ENCODE measurements at places on chromosomes 3 and 15.

DNA sequence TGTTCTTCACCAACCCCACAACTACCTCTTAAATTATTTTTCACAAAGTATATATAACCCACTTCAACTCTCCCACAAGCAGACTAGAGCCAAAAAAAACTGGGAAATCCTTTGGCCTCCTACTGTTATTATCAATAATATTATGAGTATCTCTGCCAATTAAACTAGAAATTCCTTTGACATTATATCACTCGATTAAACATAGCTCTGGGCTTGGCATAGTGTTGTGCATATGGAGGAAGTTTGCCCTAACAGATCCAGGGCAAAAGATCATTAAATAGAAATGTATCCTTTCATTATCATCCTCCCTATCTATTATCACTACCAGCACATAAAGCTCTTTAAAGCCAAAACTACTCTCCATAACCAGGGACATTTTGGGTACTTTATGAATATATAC, 74.9 kb downstream of the OSBPL10 start:
- DNase-seq = no peak

DNA sequence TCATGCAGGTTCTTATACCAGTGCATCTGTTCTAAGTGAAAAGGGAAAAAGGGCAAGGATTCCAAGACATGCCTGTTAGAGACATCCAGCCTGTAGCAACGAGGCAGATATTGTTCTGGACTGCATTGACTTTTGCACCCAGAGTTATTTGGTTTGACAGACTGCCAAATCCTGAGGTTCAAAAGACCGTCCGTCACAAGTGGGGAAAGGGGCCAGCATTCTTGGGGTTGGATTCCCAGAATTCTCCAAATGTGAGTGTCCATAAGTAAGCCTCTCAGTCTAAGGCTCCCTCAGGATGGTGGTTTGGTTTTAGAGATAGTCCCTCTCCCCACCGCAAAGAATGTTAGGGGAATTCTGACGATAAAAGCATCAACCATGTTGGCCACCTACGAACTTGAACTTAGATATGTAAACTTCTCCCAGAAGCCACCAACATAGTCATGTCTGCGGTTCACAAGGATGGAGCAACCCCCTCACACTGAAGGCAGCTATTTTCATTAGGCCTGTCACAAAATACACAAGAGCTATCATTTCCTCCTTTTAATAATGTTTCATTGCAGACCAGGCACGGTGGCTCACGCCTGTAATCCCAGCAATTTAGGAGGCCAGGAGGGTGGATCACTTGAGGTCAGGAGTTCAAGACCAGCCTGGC, 13.6 kb upstream of the LACTB start:
- peak; percentile 100 for DNase-seq

- DNase-seq = peak; percentile 10
Measured at GRCh38 chr3:47475029-47475569, 642 bp downstream of the SCAP start.

- DNase-seq = no peak
Measured at GRCh38 chr3:13002398-13003124, 70.7 kb downstream of the IQSEC1 start.

DNA sequence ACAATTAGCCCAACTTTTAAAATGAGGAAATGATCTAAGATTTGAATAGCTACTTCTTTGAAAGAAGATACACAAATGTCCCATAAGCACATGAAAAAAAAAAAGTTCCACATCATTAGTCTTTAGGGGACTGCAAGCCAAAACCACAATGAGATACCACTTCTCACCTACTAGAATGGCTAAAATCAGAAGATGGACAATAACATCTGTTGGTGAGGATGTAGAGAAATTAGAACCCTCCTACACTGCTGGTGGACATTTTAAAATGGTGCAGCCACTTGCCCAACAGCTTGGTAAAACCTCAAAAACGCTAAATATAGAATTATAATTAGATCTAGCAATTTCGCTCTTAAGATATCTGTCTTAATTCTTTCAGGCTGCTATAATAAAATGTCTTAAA, 77.1 kb downstream of the MEX3B start:
- no peak for DNase-seq

DNA sequence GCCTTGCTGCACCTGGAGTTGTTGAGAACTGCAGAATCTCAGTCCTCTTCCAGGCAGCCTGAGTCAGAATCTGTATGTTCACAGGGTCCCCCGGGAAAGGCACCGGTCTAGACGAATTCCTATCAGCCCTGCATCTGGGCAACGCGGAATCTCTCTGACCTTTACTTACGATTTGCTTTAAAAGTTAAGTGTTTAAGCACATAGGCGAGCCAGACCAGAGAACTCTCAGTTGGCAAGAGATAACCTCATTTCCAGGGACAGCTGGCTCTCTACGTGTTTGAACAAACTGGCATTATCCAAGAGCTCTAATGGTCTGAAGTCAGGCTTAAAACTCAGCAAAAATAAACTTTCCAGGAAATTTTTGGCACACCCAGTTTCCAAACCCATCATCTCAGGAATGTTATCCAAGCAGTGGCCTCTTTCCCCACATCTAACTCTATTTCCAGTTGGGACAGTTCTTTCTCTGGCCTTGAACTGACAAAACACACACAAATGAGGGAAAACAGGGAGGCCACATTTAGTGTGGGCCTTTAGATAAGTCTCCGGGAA, 53.4 kb downstream of the HES1 start:
- DNase-seq = no peak

DNA sequence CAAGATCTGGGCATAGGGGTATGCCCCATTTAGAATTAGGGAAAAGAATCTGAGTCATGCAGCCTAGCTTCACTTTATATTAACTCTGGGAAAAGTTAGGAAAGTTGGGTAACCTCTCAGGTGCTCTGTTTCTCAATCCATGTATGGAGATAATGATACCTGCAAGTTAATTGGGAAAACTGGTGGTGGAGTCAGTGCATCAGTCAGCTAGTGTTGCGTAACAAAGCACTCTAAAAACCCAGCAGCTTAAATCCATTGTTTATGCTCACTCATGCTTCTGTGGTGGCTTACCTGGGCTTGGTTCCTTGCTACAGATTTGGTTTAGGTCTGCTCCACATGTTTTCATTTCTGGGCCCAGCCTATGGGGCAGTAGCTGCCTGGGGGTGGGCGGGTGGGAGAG, 91.0 kb downstream of the SMAD3 start:
- no peak for DNase-seq

GRCh38 chr3:64061628-64062027, 38.3 kb upstream of the PSMD6 start:
- DNase-seq = no peak

GRCh38 chr3:72232331-72232730, 447.4 kb upstream of the PROK2 start:
- DNase-seq = no peak

DNA sequence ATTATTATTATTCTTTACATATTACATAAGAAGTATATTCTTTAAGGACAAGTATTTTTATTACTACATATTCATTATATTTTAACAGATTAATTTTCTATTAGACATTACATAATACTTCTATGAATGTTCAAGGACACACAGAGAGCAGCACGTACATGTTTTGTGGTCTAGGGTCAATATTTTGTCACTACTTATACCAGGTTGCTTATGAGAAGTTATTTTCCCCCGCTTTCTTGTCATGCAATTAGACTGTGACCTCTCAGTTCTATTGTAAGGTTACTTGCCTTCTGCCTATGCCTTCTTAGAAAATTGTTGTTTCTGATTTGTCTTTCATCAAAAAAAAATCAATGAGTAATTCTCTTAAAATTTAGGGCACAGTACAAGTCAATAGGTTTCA, 21.5 kb downstream of the BCHE start:
- DNase-seq = no peak

DNA sequence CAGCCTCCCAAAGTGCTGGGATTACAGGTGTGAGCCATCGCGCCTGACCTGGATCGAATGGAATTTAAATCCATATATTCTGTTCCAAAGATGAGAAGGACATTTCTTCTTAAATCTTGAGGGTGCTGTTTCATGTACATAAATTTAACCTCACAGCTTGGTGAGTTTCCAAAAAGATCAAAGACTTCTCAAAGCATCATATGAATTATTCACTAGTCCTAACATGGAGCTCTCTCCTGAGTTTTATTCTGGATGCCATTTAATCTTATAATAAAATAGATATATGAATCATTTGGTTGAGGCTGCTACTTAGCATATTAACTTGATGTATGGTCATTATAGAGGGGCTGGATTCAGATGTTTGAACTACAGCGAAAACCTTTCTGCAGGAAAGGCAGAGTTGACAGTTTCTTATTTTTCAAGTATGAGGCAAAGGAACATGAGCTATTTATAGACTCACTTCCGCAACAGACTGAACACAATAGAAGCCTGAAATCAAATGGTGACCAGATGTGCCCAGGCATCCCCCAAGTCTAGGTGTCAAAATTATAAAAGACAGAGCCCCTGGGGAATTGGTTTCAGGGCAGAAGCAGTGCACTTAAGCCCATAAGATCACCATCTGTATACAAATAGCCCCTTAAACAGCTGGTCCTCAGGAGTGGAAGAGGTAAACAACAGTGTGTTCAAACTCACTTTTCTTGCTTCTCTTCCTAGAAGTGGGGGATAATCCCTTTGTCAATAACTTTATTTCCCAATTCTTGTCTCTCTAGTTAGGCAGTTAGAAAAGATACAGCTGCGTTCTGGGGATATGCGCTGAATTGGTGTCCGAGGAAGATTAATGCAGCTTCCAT, 29.7 kb downstream of the STARD9 start:
- no peak for DNase-seq

DNA sequence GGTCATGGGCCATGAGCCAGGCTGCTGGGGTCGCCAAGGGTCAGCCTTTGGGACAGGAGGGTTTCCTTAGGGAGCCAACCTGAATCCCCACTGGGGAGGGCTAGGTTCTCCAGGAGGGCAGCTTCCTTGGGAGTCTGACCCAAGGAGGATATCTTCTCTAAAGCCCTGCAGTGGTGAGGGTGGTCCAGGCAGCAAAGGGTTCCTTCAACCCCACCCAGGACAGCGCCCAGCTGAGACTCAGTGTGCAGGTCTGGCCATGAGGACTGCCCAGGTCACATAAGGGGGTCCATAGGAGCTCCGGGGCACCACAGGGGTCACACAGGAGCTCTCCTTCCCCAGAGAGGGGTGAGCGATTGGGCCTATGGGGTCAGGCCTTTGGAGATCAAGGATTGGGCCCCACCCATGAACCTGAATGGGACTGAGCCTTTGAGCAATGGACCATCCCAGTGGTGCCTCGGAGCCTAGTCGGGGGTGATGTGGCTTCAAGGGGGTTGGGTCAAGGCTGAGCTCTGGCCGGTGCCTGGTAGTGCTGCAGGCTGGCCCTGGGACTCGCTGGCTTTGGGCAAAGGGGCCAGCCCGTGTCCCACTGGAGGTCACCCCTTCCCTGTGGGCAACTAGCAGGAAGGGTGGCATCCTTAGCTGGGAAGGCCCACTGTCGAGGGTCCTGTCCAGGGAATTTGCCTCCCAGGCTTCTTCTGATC, 216.5 kb downstream of the SNRPN start:
- no peak for DNase-seq

GRCh38 chr3:183210341-183210740, 42.7 kb upstream of the B3GNT5 start:
- no peak for DNase-seq

GRCh38 chr15:82950295-82950694, 2.2 kb downstream of the HOMER2 start:
- no peak for DNase-seq

DNA sequence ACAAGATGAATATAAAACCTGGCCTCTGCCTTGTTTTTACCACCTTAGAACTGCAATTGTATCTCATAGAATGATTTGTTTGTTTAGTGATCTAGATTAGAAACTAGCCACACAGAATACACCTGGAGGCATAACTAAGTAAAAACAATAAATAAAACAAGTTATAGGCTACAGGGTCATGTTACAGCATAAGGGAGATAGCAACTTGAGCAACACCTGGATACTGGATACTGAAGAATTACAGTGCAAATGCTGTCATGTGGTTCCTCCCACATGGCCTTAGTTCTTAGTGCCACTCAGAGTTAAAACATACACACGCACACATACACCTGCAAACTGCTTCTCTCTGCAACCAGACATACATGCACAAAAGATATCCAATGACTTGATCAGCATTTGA, 563.4 kb upstream of the DPPA4 start:
- DNase-seq = no peak

- no peak for DNase-seq
Measured at GRCh38 chr3:100857863-100858262, 135.4 kb downstream of the ABI3BP start.

DNA sequence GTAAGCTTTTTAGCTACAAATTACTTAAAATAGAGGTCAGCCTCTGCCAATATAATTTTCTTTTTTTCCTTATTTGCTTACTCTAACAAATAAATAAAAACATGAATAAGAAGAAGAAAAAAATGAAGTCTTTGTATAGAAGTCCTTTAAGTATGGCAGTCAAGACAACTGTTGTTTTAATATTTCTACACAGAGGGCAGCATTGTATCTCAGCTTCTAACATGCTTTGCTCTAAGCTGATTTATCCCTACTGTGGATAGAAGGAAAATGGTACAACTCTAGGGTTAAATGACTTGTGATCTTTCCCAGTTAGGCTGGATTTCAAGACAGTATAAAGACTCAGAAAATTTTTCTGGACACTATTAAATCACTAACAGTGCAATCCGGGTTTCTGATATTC, 104.3 kb upstream of the MEIS2 start:
- no peak for DNase-seq

DNA sequence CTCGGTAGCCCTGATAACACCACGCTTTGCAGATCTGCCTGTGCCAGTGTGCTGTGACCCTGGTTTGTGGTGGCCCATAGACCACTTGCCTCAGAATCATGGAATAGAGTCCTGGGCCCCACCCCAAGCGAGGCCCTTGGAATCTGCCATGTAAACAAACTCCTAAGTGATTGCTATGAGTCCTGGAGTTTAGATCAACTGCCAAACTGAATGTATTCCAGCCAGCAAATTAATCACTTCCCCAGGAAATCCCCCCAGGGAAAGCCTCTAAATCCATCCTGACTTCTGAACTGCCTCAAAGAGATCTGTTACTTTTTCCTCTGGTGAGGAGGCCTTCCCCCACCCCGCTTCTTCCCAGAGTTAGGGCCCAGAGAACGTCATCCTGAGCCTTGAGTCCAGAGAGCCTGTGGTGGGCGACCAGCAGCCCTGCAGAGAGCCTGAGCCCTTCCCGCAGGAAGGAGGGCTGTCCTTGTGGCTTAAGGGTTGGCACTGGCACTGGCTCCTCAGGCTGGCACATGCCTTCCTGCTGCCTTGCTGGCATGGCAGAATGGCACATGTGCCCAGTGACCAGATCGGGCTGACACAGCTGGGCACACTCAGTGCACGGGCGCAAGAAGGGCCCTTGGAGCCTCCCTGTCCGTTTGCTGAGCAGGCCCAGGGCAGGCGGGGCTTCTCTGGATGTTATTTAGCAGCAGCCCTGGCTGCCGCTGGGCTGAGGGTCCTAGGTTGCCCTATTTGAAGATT, 50.6 kb upstream of the PLXNA1 start:
- DNase-seq = no peak

GRCh38 chr3:110865934-110866333, 205.7 kb upstream of the NECTIN3 start:
- no peak for DNase-seq

GRCh38 chr3:23916152-23916885, 471 bp downstream of the NKIRAS1 start:
- no peak for DNase-seq
